Neural progenitor cell (in vitro differentiated cells): ENCODE measurements at places on chromosomes 6 and 20.

DNA sequence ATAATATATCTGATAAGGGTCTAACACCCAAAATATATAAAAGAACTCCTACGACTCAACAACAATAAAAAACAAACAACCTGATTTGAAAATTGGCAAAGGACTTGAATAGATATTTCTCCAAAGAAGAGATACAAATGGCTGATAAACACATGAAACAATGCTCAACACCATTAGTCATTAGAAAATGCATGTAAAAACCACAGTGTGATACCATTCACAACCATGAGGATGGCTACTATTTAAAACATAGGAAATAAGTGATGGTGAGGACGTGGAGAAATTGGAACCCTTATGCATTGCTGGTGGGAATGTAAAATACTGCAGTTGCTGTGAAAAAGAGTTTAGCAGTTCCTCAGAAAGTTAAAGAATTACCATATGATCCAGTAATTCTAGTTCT lies 41.4 kb downstream of the PTGIS start:
- DNase-seq, result no peak

DNA sequence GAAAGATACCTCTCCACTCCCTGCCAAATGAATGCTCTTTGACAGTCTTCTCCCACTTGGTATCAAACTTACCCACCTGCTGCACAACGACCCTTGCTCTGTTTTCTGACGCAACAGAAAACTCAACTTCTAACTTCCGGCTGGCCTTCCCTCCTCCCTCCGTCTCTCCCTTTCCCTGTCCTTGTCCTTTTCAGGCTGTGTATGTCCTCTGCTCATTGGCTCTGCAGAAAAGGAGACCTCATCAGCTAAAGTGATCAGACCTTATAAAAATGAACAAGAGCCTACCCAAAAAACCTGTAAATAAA lies 12.2 kb downstream of the TRAF3IP2 start:
- DNase-seq, result no peak

DNA sequence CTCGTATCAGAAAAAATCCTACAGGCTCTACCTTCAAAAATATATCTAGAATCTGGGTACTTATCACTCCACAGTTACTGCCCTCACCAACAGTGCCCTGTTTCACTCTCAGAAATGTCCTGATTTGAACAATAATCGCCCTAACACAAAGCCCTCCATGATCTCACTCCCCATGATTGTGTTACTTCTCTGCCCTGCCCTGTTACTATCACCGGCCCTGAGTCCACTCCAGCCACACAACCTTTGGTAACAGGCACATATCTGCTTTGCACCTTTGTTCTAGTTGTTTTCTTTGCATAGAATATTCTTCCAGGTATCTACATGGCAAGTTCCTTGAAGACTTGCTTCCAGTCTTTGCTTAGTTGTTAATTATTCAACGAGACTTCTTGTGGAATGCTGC lies 142.0 kb downstream of the ARHGAP18 start:
- no peak for DNase-seq

DNA sequence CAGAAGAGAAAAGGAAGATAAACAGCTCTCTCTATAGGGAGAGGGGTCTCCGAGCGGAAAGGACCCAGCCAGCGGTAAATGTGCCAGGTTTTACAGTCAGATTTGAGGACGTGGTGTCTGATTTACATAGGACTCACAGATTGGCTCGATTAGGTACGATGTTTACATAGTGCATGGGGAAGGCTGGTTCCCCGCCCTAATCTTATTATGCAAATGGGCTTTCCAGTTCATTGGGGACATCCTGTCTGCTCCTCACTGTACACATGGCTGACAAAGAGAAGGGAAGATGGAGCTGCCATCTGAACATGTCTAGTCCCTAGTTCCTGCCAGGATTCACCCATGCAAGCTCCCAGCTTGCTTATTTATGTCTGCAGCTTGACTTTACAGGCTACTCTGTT lies 119.9 kb downstream of the RNF144B start:
- DNase-seq, result peak; percentile 71

DNA sequence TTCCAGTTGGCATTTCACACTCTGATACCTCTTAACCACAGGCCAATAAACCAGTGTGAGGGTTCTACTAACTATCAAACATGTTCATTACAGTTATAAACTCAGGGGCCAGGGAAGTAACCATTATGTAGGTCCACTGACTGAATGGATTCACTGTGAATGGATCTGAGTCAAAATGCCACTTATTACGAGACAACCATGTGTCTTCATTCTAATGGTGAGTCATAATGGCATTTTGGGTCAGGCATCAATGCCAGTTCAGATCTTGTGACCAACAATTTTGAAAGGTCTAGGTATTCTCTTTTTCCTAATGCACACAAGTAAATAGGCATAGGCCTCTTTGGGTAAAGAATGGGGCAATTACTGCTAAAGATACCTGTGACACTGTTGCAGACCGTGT lies 112.2 kb upstream of the HEY2 start:
- DNase-seq, result no peak

DNA sequence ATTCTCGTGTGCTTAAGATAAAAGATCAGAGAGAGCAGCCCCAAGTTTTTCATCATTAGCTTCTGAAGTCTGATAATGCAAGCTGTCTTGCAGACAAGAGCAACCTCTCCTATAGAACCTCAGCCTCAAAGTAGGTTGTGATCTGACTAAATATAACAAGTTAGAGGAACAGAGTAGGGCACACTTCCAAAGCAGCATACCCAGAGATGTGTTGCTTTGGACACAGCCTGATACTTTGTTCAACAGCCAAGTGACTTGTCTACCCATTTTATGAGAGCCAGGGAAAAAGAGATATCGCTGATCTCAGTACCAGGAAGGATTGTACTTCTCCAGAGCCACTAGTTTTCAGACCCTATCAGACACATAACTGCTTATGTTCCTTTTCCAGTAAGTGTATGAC lies 44.2 kb upstream of the OPRM1 start:
- DNase-seq, result no peak

GRCh38 chr20:829551-829950 lies 4.0 kb upstream of the FAM110A start:
- DNase-seq, result no peak

DNA sequence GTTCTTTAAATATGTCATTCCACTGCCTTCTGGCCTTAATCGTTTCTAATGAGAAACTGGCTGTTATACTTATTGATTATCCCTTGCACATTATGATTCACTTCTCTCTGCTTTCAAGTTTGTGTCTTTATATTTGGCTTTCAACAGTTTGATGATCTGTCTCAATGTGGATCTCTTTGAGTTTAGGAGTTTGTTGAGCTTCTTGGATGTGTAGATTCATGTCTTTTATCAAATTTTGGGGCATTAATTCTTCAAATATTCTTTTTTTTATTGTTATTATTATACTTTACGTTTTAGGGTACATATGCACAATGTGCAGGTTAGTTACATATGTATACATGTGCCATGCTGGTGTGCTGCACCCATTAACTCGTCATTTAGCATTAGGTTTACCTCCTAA lies 29.3 kb downstream of the ZBTB9 start:
- DNase-seq, result no peak

GRCh38 chr20:56800088-56800487 lies 171.0 kb downstream of the TFAP2C start:
- DNase-seq, result no peak

DNA sequence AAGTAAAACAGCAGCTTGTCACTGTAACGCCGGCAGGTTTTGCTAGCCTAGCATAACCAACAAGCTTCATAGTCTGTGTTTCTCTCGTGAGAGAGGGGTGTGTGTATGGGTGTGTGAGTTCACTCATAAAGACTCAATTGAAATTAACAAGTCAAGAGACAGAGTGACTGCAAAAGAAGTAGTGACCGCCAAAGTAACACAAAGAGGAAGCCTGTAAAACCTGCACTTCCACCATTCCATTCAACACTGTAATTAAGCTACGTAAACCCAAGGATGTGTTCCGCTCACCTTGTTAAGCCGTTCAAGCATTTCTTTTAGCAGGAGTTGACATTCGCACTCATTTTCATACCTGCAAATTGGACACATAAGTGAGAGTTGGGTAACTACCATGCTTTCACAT lies 6.6 kb downstream of the BFSP1 start:
- no peak for DNase-seq

DNA sequence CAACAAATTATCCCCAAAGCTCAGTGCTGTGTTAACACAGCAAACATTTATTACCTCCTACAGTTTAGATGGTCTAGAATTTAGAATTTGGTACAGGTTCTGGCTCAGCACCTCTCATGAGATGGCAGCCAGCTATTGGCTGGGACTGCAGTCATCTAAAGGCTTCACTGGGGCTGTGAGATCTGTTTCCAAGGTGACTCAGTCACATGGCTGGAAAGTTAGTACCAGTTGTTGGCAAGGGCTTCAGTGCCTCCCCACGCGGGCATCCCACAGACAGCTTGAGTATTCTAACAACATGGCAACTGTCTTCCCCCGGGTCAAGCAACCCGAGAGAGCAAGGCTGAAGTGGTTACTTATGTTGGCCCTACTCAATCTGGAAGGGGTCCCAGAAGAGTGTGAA lies 44.8 kb upstream of the F13A1 start:
- DNase-seq, result no peak

DNA sequence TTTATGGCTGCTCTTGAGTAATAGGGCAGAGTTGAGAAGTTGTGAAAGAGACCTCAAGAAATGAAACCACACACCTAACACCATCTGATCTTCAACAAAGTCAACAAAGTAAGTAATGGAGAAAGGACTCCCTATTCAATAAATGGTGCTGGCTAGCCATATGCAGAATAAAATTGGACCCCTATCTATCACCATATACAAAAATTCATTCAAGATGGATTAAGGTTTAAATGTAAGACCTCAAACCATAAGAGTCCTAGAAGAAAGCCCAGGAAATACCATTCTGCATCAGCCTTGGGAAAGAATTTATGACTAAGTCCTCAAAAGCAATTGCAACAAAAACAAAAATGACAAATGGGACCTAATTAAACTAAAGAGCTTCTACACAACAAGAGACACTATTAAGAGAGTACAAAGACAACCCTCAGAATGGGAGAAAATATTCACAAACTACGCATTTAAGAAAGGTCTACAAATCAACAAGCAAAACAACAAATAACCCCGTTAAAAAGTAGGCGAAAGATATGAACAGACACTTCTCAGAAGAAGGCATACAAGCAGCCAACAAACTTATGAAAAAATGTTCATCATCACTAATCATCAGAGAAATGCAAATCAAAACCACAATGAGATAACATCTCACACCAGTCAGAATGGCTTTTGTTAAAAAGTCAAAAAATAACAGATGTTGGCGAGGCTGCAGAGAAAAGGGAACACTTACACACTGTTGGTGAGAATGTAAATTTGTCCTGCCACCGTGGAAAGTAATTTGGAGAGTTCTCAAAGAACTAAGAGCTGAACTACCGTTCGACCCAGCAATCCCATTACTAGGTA lies 4.0 kb downstream of the MAP3K5 start:
- DNase-seq, result no peak
